ENCODE measurements at places on chromosomes 5 and 9. TPM values are rescaled to one million over a fixed set of nuclear protein-coding genes. Genes with fewer than 3 reads are reported as not detected.

DNA sequence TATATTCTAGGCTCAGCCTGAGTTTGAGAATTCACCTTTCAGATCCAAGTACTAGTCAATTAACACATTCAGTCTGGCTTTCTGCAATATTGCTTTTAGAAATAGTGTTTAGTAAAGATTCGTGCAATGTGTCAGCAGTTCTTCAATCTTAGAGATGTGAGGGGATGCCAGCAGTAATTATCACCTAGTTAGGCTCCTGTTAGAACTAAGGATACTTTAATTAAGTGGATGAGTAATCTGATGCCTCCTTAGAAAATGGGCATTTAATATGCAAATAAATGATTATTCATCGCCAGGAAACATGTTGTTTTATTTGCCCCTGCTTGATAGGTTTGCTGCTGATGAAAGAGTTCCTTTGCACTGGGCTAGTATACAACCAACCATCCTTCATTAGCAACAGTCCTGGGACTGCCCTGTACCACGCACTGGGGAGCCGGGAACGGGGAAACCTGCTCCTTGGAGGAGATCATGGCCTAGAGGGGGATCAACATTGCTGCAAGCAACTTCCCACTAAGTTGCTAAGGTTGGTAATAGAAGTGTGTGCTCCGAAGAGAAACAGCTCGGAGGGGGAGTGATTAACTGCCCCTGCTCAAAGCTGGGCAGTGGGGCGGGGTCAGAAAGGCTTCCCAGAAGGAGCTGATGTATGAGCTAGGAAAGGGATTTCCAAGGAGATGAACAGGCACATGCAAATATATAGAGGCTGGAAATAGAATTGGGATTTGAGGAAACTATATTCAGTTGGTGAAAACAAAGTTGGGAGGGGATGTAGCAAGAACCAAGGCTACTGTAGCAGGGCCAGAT lies 231.8 kb downstream of the DRD1 start:
- DNase-seq = no peak

DNA sequence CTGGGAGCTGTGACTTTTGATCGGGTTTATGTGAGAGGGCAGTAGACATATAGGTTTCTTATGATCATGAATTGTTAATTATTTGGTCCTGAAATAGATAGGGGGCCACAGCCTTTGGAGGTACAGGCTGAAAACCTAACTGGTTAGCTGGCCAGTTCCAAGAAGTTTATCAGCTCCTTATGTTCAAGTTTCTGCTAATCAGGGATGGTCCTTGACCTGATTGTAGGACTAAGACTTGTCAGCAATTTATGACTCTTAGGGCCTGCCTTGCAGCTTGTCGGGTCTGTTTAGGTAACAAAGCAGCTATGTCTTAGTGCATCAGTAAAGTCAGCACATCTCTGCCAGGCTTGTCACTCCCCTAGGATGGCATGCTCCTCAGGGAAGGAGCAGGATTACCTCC lies 151.8 kb upstream of the RUSC2 start:
- DNase-seq = no peak

DNA sequence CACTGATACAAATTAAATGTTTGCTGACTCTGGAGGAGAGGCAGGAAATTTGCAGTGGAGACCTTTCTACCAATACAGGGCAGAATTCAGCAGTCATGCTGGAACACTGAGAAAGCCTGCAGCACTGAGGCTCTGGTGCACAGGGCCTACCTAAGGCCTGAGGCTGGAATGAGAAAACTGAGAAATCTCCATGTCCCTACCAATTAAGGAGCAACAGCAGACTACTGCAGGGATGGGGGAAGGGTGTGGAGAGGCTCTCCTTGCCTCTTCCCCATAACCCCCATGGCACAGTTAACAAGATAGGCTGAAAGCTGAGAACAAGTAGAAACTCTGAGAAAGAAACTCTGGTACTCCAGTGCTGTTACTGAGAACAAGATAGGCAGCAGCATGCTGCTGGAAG lies 10.5 kb downstream of the FBXO4 start:
- DNase-seq = no peak

- no peak for DNase-seq
Measured at GRCh38 chr5:120512068-120512467, 48.0 kb downstream of the PRR16 start.

DNA sequence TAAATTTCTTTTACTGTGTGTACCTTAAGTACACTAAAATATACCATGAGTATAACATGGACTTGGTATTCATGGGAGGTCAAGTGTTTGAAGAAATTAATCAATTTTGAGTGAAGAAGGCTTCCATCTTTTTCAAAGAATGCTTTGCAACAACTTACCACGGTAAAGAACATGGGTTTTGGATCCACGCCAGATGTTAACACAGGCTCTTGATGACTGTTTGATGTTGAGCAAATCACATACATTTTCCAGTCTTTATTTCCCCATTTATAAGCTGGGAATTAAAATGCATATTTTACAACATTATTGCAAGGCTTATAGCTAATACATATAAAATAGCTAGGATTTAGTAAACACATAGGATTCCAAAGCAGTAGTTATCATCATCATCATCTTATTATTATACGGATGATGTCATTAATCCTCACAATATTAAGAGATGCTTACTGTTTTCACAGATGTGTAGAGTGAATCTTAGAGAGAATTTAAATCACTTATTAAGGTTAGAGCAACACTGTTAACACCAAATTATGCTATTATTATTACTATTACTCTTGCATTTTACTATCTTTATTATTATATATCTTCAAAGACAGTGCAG lies 362.0 kb downstream of the PRELID2 start:
- DNase-seq = peak; percentile 6

DNA sequence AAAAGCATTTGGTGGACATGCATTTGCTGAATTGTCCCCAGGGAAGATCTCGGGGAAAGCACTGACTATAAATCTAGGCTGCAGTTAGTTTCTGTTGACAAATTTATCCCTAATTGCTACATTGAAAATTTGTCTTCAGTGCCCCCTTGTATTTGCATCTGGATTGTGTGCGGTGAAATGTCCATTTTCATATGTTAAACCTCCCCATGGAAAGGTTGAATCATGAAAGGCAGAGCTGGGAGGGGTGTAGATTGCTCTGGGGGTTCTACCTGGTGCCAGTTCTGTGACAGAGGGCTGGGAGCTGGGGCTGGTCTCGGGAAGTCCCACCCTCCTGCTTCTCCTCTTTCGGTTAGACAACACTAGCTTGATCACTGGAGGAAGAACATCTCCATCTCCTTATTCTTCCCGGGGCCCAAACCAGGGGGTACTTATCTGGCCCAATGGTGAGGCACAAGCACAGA lies 101.9 kb downstream of the GADD45G start:
- no peak for DNase-seq

DNA sequence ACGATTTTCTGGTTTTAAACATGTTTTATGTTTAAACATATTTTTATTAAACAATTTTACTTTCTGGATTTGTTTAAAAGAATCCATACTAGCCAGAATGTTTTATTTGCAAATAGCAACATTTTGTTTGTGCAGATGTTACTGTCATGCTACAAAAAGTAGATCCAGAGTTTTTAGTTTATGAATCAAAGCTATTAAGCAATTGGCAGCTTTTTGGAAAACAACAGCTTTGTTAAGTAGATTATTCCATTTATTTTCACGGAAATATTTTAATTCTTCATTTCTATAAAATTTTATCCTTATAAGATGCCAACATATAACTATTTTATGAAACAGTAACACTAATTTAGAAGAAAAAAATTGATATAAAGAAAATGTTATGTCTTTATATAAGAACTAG lies 60.9 kb downstream of the DROSHA start:
- no peak for DNase-seq

DNA sequence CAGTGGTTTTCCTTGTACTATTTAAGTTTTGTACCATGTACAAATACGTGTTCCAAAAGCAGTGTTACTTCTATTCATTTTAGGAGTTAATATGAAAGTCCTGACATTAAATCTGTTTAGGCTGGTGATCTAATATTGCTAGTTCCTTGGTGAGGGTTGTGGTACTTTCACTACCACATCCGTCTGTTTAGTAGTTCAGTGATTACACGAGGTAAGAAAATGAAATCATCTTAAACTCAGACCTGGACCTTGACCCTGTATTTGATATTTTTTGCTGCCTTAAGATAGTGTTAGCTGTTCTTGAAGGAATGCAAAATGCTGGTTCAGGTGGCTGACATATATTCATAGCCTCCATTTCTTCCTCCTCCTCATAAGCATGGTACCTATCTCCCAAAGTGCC lies 50.3 kb downstream of the MTAP start:
- DNase-seq = no peak

- no peak for DNase-seq
Measured at GRCh38 chr5:124060413-124061067, 548.6 kb downstream of the CSNK1G3 start.

- no peak for DNase-seq
Measured at GRCh38 chr9:136437839-136438547, 1.7 kb downstream of the INPP5E start.

- DNase-seq = peak; percentile 17
Measured at GRCh38 chr9:18632632-18633403, 158.9 kb downstream of the ADAMTSL1 start.

- no peak for DNase-seq
Measured at GRCh38 chr5:24222876-24223275, 421.9 kb downstream of the CDH10 start.

DNA sequence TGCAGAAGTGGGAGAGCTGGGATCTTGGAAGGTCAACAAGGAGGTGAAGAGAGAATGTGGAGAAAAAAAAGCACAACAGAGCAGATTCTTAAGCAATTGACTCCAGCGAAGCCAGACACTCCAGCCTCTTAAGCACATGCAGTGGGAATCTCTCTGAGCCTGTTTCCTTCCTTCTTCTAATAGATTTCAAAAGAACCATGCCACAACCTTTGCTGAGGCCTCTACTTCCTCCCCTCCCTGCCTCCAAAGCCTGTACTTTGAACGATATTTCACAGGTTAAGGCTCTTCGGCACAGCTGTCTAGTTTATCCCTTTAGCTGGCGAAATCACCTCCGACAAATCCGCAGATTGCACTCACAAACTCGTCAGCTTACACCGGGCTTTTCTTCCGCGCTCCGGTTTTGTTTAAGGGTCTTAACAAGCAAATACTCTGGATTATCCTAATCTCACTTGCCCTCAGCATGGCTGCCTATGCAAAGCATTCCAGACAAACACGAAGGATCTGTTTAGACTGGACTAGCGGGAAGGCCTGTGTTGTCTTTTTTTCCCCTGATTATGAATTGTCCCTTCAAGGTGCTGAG lies 211.6 kb upstream of the PANK3 start:
- no peak for DNase-seq

GRCh38 chr9:4615251-4615650 lies 46.8 kb upstream of the PLPP6 start:
- no peak for DNase-seq

GRCh38 chr5:177003649-177004048 lies 2.9 kb downstream of the UIMC1 start:
- DNase-seq = no peak

The CCDC187 gene
- 0.51 TPM for total RNA-seq

The NUDT12 gene
- total RNA-seq = 21.5 TPM

The ARL15 gene
- 56.6 TPM for total RNA-seq

The DHFR gene
- total RNA-seq = 27.4 TPM
